ENCODE measurements at places on chromosomes 5 and 9.

GRCh38 chr9:135909371-135909770, 2.0 kb upstream of the CAMSAP1 start:
- DNase-seq, result no peak

DNA sequence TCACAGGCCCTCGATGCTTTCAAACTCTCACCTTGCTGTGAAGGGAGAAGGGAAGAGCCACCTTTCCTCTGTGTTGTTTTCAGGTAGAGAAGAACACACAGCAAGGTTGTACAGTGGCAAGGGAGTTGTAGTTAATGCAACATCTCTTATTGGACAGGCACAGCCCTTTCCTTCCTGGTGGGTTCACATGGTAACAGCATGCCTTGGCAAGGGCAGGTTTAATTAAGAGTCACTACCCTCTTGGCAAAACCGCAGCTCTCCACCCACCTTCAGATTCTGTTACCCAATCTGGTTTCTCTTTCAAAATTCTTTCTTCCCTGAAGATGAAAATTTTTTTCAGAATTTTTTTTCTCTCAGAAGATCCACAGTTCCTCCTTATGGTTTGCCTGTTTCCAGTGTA, 253.1 kb downstream of the TLR4 start:
- no peak for DNase-seq

- DNase-seq, result no peak
Measured at GRCh38 chr5:40682154-40683017, 2.7 kb downstream of the PTGER4 start.

DNA sequence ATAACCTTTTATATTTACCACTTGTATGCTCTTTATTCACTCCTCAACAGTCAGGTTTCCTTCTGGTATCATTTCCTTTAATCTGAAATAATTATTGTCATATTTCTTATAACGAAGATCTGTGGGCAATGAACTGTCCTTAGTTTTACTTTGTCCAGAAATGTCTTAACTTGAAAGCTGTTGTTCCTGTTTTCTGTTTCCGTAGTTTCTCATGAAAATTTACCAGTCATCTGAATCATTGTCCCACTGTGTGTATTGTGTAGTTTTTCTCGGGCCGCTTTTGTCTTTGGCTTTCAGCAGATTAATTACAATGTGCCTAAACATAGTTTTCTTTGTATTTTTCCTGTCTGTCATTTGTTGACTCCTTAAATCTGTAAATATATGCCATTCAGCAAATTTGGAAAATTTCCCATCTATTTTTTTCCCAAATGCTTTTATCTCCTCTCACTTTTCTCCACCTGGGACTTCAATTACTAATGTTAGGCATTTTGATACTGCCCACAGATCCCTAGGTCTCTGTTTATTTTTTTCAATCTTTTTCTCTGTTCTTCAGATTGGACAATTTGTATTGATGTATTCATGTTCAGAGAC, 74.9 kb downstream of the PDE8B start:
- DNase-seq, result no peak

DNA sequence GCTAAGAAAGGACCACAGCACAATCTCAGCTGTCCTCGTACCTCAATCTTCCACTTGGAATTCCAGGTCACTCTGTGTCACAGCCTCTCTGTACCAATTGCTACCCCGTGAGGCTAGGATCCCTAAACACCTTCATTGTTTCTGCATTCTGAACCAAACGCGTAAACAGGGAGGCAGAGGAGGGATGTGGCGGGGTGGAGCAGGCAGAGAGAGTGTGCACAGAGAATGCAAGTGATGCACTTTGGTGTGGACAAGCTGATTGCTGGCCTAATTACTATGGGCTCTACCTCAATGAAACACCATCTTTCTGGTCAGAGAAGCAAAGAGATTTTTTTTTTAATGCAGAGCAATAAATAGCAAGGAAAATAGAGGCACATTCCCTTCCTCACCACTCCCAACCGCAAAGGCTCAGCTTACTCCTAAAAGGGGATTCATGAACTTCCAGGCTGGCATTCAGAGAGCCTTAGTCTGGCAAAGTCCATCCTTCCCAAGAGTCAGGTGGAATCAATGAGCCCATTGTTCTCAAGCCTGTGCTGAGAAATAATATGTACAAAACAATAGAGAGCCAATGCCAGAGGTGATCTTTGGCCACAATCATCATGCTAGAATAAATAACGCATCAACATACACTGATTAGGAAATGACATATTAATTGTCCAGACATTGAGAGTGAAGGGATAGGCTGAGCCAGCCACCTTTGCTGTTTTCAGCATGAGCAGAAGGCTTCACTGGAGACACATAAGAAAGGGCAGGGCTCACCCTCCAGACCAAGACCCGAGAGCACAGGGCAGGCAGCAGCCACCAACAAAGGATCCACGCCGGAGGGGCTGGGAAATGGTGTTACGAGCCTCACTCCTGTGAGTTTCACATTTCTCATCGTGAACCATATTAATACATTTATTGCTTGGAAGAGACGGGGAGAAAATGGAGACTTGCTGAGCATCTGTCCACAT, 278.8 kb downstream of the ENC1 start:
- no peak for DNase-seq

GRCh38 chr9:91423785-91424402, at the start of gene NFIL3:
Gene NFIL3 (minus strand): TSS chr9:91423832. CDS start chr9:91410734, 13,098 bp downstream.
- peak; percentile 42 for DNase-seq

- no peak for DNase-seq
Measured at GRCh38 chr5:50800410-50800809, 134.0 kb downstream of the PARP8 start.

GRCh38 chr9:115042781-115043509, 75.0 kb downstream of the TNC start:
- DNase-seq, result no peak

GRCh38 chr9:136004712-136005111, 43.5 kb upstream of the UBAC1 start:
- DNase-seq, result no peak

DNA sequence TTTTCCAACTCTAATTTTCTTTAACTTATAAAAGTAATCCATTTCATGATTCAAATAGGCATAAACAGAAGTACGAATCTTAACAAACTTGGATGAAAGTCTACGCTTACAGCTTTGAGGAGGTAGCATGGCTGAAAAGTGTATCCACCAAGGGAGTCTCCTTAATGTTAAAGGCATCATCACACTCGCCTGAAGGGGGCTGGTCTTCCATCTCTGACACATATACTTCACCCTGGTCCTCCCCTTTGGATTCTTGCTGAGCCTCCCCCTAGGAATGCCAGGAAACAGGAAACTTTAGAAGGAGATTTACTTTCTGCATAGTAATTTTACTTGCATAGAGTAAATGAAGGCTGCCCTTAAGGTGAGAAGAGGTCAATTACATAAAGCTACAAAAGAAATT, 10.3 kb upstream of the NME5 start:
- DNase-seq, result no peak

DNA sequence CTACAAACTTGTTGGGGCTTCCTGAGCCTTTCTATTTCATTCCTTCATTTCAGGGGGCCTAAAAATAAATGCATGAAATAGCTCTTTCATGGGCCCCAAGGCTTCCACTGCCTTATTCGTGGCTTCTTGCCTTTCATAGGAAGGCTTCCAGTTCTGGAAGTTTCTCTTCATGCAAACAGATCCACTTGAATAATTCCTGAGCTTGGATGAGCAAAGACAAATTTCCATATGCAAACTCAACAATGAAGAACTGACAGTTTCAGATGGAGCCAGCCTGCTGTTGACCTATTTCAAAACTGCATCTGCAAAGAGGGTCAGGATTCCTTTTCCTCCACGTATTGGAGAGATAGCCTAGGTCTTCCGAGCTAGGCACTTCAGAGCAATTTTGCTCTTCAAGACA, 142.1 kb downstream of the MLLT3 start:
- DNase-seq, result no peak

DNA sequence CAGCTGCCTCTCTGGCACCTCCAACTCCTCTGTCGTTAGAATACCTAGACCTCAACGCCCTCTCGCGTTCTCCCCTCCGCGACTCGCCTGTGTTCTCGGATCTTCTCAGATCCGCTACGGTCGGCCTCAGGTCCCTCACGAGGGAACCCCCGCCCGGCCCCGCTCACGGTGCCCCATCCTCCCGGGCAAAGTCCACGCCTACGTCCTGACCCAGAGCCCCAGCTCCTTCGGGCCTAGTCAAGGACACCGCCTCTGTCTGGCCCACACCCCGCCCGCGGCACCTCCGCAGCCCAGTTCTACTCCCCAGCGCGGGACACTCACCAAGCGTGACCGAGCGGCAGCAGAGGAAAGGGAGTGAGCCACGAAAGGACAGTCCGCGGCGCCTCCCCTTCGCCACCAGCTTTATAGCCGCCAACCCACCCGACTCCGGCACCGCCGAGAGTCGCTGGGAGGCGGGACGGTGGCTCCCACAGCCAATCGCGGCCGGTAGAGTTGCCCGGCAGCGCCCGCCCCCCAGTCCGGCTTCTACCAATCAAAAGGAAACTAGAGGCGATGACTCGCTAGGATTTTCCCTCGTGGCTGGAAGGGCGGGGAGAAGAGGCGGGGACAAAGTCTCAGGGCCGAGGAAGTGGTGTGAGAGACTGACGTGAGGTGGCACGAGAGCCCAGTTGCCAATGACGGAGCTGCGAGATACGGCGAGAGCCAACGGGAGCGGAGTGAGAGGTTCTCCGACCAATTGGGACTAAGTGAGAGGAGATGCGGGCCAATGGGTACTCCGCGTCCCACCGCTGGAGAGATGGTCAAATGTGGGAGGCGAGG, at the start of gene HMGCS1:
TSS of gene HMGCS1 (minus strand) at position 378 of the 819 bp plus-strand sequence. CDS start 14,447 bp downstream, outside the sequence.
- DNase-seq, result peak; percentile 100

DNA sequence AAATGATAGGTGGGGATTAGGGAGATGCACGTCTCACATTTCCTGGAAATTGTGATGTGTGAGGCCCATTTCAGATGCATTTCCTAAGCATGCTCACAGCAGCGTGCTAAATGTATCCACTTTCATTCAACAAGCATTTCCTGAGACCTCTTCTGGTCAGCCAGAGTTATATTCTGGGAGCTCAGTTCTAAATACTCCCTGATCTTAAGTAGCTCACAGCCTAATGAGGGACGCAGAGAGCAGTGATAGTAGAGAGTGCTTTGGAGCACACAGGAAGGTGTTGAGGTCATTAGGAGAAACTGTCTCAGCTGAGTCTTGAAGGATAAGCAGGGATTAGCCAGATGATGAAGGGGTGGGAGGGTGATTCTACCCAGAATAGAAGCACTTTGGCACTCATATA, 46.2 kb upstream of the FSD1L start:
- no peak for DNase-seq

- DNase-seq, result no peak
Measured at GRCh38 chr5:96388176-96388575, 44.9 kb downstream of the PCSK1 start.

DNA sequence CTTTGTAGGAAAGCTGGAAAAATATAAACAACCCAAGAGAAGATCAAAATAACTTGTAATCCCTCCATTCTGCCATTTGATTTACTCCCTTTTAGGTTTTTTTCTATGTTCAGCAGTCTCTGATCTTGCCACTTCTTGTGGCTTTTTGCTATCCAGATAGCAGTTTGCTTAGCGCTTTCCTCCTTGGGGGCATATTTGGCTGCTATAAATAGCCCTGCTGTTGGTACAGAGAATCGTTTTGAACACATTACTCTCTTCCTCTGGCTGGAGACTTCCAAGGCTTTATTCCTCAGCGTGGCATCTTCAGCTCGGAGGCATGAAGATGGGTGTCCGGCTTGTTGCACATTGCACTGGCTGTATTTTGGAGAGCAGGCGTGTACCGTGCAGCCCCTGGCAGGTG, 38.6 kb downstream of the HMCN2 start:
- no peak for DNase-seq

- DNase-seq, result no peak
Measured at GRCh38 chr5:1542781-1543180, 19.0 kb upstream of the LPCAT1 start.

DNA sequence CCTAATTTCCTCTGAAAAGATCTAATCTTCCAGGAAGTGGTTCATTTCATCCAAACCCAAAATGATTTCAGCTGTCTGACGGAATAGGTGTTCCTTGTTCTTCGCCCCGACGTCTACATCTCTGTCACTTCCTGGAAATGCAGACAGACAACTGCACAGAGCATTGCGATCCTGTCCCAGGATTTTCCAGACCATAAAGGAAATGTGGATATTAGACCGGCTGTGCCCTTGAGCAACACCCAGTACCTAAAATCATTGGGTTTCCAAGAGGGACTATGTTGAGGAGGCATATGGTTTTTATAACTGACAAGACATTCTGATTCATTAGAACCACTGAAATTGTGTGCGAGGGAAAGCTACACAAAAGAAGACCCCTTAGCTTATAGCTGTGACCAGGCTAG, 74.2 kb downstream of the MSX2 start:
- no peak for DNase-seq

GRCh38 chr5:95884511-95884910, 62.0 kb upstream of the GLRX start:
- no peak for DNase-seq

DNA sequence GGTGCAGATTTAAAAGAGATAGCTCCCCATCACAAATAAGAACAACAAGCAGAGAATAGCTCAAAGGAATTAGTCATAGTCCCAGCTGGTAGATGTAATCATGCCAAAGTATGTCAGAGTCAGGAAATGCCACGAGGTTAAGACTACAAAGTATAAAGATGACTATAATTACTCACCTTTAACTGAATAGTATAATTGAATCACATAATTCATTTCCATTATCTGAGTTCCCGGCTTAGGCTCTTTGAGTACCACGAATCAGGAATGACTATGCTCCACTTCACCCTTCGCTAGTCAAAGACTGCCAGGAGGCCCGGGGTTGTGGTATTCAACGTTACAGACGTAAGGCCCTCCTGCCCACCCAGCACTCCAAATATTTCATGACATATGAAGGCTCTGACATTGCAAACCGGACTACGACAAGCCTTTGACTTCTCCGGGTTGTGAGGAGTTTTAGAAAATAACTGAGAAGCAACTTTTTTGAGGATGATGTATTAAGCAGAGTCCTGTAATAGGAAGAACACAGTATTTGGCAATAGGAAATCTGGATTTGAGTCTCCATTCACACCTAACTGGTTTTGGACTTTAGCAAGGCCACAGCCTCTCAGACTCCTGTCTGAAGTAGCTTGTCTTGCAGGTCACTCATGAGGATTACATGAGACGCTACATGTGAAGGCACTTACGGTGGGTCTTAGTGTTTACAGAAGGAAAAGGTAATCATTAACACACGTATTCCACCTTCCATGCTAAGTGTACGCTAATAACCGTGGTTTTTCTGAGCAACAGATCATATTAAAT, 64.6 kb downstream of the ENC1 start:
- no peak for DNase-seq

DNA sequence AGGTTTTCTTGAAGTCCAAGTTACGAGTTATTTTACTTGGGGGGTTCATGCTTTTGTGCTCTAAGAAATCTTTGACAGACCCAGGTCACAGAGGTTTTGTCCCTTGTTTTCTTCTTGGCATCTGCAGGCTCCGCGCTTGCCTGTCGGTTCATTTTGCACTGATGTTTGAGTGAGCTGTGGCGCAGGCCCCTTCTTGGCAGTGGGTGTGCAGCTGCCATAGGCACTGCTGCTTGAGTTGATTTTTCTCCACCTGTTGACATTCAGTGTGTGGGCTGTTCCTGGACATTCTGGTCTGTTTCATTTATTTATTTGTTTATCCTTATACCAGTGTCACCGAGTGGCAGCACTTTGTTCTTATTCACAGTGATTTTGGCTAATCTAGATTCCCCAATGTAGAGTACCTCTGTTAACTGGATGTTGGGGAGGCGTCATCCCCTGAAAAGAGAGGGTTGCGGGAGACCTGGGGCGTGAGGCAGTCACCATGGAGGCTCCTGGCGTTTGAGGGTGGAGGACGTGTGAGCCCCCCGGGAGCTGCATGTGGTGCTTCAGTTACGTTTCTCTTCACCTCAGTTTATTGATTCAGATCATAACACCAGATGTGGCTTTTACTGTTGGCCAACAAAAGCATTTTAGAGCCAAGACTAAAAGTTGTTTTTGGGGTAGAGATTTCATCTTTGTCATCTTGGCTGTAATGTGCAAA, 121.4 kb upstream of the CACNA1B start:
- no peak for DNase-seq

GRCh38 chr9:128102861-128103588, 24.5 kb downstream of the PTGES2 start:
- DNase-seq, result no peak
